ENCODE measurements at places on chromosomes 16 and 17.

GRCh38 chr16:12025926-12026325 is 49.4 kb downstream of the SNX29 start:
- DNase-seq: no peak

- DNase-seq: no peak
Measured at GRCh38 chr16:27195076-27195741, 8.1 kb upstream of the KDM8 start.

- DNase-seq: no peak
Measured at GRCh38 chr17:76938009-76938408, 69.8 kb downstream of the MGAT5B start.

GRCh38 chr17:41918314-41919164 is at the start of gene ACLY:
ACLY (minus strand) TSS chr17:41918951; CDS start chr17:41913873, 5,078 bp downstream.
- peak; percentile 98 for DNase-seq

DNA sequence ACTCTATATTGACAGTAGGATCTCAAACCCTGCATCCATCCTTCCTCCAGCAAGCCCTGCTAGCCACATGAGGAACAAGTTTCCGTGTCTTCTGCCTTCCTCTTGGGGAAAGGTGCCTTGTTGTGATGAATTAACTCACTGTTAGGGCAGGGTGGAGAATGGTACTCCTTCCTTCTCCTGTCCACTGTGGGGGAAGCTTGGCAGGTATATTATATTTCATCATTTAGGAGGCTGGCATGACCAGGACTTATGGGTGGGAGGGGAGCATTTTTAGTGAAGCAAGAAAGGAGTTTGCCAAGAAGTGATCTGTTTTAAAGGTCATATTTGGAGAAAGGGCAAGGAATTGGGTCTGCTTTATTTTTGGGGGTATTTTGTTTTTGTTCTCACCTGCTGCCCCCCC is 9.3 kb upstream of the CDC6 start:
- no peak for DNase-seq

DNA sequence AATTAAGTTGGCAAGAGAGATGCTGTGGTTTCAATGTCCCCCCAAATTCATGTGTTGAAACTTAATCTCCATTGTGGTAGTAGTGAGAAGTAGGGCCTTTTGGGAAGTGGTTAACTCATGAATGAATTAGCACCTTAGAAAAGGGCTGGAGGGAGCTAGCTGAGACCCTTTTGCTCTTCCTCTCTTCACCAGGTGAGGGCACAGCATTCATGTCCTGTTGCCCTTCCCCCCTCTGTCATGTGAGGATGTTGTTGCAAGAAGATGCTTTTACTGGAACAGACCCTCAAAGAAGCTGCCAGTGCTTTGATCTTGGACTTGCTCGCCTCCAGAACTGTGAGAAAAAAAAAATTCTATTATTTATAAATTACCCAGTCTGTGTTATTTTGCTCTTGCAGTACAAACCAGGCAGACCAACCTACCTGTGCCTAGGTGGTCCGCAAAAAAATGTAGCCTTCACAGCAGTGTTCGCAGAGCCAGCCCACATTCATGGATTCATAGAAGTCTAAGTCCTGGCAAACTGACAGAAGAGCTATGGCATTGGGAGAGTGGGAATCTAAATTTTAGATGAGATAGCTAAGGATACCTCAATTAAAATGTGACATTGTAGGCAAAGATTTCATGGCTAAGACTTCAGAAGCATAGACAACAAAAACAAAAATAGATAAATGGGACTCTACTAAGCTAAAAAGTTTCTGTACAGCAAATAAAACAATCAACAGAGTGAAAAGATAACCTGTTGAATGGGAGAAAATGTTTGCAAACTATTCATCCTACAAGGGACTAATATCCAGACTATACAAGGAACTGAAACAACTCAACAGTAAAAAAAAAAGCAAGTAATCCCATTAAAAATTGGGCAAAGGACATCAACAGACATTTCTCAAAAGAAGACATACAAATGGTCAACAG is 32.0 kb upstream of the ABCA5 start:
- DNase-seq: no peak

- DNase-seq: peak; percentile 52
Measured at GRCh38 chr17:81428121-81428515, 32.9 kb downstream of the BAHCC1 start.

DNA sequence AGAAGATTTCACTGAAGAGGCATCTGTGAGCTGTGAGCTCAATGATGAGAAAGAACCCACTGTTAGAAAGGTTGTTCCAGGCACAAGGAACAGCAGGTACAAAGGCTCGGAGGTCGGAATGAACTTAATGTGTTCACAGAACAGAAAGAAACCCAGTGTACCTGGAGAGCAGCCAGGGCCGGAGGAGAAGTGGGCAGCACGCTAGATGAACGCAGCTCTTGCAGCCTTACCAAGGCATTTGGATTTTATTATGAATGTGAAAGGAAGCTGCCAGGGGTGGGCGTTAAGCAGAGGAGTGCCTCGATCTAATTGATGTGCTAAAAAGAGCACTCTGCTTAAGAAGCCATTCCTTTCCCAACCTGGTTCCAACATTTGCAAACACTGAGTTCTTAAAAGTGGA is 19.0 kb downstream of the EEF2K start:
- DNase-seq: no peak

GRCh38 chr16:84058664-84059063 is 16.1 kb upstream of the SLC38A8 start:
- DNase-seq: no peak

- no peak for DNase-seq
Measured at GRCh38 chr16:14087181-14087580, 16.1 kb downstream of the MRTFB start.

DNA sequence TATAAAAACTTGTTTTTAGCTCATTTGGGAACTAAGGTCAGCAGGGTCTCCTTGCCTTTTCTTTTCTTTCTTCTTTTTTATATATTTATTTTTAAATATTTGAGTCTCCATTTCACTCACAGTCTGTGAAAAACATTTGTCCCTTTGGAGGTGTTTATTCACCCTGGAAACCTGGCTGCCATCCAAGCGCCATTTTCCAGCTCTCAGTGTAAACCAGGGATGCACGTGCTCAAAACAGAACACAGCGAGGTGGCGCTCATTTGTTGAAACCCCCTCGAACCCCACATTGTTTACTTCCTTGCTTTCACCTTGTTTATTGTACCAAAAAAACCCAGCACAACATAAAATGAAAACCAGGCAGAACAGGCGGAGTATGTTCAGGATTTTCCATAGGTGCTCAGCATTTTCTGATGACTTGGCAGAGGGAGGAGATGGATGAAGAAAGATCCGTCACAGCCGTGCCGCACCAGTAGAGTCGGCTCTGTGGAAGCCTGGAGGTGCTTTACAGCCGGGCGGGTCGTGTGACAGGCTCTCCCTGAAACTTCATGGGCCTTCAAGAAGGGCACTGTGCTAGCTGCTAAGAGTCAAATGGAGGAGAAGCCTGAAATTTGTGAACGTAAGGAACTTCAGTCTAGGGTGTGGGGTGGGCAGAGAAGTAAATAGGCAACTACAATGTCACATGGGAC is 284.4 kb downstream of the FOXL1 start:
- DNase-seq: no peak

DNA sequence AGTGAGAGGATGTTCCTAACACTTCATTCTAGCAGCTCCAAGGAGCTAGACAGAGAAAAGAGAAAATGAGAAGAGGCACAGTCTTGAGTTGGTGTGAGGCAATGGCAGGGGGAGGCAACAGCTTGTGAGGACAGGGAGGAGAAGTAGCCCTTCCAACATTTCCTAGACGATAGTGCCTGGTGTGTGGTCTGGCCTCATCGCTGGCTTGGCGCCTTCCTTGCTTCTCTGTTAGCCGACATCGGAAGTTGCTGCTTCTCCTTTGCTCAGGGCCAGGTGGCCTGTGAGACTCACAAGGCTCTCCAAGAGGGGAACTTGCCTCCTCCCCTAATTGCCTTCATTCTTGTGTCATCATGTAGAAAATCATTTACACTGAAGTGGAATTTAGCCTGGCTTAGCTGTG is 208.7 kb downstream of the MAP2K4 start:
- DNase-seq: no peak

DNA sequence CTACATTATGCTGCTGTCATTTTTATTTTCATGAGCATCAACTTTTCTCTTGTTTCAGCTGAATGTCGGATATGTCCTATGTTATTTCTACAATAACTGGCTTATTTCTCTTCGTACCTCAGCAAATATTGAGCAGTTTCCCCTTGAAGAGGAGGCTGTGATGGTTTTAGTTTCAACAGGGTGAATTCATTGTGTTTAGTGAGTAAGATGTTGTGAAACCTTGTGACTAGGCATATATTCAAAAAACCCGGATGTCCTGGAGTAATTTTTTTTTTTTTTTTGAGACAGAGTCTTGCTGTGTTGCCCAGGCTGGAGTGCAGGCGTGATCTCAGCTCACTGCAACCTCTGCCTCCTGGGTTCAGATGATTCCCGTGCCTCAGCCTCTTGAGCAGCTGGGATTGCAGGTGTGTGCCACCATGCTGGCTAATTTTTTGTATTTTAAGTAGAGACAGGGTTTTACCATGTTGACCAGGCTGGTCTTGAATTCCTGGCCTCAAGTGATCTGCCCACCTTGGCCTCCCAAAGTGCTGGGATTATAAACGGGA is 11.1 kb downstream of the CPD start:
- DNase-seq: no peak

GRCh38 chr16:17755158-17755557 is 284.4 kb upstream of the XYLT1 start:
- no peak for DNase-seq

DNA sequence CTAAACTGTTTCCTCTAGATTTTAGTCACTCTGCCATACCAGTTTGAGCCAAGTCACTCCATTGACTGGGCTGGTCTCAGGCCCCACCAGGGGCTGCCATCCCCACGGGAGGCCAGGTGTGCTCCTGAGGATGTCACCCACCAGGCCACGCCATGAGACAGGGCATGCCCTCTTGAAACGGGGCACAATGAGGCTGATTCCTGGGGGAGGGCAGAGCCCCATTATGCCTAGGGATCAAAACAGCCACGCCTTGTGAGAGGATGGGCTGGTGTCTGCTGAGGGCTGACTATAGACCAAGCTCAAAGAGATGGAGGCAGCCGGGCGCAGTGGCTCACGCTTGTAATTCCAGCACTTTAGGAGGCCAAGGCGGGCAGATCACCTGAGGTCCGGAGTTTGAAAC is 21.5 kb downstream of the GINS2 start:
- no peak for DNase-seq

GRCh38 chr16:57514791-57515600 is 21.4 kb downstream of the CCDC102A start:
- DNase-seq: no peak

GRCh38 chr17:55622547-55622946 is 100.1 kb downstream of the TMEM100 start:
- DNase-seq: no peak

- DNase-seq: no peak
Measured at GRCh38 chr17:77231076-77231871, 90.5 kb downstream of the SEC14L1 start.
